ENCODE measurements at places on chromosomes 4 and X.
A peak's percentile ranks its signal among the peaks of the same experiment; 100 is the strongest.

DNA sequence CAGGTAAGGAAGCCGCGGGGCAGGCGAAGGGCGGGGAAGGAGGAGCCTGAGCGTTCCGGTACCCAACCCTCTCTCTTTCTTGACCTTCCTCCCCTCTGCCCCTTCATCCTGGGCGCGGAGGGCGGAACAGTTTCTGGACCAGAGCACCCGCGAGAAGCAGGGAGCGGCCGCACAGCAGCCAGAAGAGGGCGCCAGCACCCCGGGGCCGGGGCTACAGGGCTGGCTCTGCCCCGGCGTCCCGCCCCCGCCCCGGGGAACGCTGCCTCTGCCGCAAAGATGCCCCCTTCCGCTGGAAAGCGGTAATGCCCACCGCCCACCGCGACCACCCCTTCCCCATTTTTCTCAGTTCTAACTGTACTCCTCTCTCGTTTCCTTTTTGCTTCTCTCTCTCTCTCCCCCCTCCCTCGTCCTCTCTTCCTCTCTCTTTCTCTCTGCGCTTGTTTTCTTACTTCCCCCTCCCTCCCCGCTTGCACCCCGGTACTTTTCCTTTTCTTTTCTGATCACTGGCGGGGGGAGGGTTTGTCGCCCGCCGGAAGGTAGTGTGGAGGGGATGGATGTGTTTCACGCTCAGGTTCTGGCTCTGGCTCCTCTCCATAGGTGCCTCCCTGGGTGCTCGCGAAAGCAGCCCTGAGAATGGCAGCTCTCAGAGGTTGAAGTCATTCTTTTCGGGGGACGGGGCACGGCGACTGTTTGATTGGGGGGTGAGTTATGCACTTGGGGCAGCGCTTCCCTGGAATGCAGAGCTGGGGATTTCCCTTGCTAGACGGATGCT is 13.1 kb upstream of the PRDM8 start:
- DNase-seq: peak; percentile 40

GRCh38 chrX:22234380-22234779 is 38.3 kb upstream of the CBLL2 start:
- no peak for DNase-seq

DNA sequence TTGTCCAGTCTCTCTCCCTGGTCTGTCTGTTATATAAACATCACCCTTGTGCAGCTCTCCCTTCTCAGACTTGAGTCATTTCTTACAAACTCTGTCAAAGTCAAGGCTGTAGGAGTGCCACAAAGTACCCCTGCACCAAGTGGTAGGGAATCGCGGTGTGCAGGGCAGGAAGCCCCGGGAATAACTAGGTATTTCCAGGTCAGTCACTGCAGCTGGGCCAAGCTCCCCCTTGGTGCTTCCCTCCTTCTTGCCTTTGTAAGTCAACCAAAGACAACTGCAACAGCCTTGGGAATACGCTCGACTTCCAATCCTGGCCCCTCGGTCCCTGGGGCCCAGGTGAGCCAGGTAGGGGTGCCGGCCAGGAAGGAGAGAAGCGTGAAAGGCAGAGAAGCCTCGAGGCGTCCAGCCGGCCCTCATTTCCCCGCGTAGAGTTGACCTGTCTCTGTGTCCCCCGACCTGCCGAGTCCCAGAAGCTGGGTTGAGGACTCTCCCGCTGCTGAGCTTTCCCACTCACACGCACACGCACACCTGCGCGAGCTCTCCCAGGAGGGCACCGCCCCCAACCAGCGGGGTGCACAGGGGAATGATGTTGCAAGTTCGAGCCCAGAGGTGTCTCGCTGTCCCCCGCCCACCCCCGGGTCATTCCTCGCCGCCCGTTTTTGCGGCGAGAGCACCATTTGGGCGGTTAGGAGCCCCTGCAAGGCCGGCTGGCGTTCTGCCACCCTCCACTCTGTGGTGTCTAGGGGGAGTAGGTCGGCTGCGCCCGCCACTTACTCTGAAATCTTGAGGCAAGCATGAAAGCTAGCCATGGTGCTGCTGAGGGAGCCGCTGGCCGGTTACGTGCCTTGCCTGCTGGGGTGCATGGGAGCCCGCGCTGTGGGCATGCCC is 22.8 kb upstream of the KIAA1210 start:
- no peak for DNase-seq

GRCh38 chr4:8515316-8516060 is 64.7 kb upstream of the GPR78 start:
- no peak for DNase-seq

DNA sequence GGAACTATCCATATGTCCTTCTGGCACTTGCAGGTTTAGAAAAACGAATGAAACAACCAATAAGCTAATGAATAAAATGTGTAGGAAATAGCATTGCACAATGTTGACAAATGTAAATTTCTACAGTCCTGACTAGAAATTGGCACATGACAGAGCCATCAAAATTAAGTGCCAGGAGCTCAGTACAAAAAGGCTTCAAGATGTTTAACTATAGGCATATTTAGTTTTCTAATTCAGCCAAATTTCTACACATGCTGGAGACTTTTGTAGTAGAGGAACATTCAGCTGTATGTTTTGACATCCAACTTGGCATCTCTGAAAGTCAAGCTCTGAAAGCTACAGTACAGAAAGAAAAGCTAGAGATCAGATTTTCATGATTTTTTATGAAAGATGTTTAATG is 1999.4 kb upstream of the AGA start:
- DNase-seq: no peak

GRCh38 chrX:22616867-22617266 is 344.2 kb downstream of the CBLL2 start:
- no peak for DNase-seq

GRCh38 chrX:130079824-130080406 is 30.4 kb downstream of the ELF4 start:
- peak; percentile 10 for DNase-seq

DNA sequence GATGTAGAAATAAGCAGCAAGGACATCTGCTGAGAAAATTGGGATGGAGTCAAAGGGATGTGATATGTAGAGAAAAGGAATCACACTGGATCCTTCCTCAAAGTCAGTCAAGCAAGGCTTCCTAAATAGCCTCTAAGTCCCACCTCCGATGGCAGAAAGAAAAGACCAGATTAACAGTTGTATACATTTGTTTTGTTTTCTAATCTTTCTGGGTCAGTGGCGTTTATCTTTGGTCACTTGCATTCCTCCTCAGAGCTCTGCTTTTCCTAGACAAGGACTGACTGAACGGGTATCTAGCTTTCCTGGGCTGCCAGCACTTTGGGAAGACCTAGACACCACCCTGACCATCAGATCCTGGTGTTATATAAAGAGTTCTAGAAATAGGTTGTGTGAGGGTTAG is 23.2 kb downstream of the PACRGL start:
- DNase-seq: no peak

- peak; percentile 78 for DNase-seq
Observed at GRCh38 chrX:147376601-147377422, 534.9 kb upstream of the FMR1 start.

DNA sequence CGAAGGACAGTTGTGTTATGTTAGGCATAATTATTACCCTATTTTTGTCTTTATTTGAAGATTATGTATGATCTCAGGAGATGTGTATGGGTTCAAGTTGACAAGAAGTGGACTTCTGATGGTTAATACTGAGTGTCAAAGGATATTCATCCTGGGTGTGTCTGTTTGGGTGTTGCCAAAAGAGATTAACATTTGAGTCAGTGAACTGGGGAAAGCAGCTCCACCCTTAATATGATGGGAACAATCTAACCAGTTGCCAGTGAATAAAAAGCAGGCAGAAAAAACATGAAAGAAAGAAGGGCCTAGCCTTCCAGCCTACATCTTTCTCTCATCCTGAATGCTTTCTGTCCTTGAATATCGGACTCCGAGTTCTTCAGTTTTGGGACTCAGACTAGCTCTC is 332.6 kb downstream of the DTHD1 start:
- DNase-seq: no peak

- DNase-seq: no peak
Observed at GRCh38 chr4:153062652-153063168, 126.6 kb downstream of the FHDC1 start.

- no peak for DNase-seq
Observed at GRCh38 chrX:40513835-40514234, 66.9 kb upstream of the ATP6AP2 start.

DNA sequence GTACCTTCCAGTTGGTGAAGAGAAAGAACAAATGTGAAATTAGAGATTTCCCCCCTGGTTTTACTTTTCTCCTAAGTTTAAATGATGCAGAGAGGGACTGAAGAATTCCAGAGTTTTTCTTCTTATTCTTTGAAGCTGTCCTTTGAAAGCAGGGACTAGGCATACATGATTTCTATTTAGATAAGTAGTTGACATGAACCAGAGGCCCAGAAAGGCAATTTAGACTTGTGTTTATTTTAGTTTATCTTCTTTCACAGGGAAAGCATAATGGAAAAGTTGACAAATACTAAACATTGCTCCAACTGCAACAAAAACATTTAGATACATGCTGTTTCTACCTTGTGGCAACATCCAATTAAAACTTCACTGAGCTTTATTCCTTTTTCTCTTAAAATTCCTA is 32.0 kb downstream of the PTPN13 start:
- no peak for DNase-seq

GRCh38 chr4:117770269-117771102 is 263.8 kb upstream of the NDST3 start:
- DNase-seq: no peak

GRCh38 chrX:117680286-117680685 is 436.3 kb downstream of the KLHL13 start:
- no peak for DNase-seq

DNA sequence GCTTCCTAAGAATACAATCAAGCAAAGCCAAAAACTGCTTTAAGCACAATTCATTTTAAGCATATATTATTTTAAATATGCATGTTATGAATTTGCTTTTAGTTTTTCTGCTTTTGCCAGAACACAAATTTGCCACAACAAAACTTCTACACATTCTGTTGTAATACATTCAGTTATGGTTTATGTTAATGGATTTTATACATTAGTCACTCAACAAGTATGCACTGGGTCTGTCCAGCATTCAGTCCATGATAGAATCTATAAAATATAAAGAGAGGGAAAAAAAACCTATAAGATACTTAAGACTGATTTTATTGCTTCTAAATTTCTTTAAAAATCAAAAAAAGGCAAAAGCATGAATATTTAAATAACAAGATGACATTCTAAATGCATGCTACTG is 22.2 kb downstream of the IQCM start:
- DNase-seq: no peak

- DNase-seq: no peak
Observed at GRCh38 chrX:47214435-47215077, 3.9 kb upstream of the CDK16 start.

DNA sequence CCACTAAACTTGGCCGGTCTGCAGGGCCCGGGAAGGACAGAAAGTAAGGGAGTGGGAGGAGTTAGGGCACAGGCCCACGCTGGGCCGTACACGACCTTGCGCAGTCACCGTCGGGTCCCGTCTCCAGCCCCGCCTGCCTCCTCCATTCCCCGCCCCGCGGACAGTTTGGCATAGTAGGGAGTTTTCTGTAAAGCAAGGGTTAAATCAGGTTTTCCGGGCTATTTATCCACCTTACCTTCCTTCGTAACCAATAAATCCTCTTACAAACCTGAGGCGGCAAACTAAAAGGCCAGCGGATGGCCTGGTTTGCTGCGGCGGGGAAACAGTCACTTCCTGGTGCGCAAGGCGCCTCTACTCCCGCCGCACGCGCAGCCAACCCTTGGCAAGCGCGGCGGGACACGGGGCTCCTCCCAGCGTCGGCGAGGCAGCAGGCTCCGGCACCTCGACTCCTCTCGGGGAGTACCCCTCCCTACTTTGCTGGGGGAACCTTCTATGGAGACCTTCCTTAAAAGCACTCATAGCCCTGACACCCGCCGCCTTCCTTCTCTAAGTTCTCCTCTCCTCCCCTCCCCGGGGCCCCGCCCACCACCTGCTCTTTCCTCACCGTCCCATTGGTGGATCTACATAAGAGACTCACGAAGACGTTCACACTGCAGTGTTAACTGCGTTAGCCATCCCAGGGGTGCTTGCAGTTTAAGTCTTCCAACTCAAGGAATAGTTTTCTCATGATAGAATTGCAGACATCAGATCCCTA is at the start of gene TRMT2B:
TSS of gene TRMT2B (minus strand) at position 563 of the 754 bp plus-strand sequence. CDS start 9,822 bp downstream, outside the sequence.
- DNase-seq: peak; percentile 51

DNA sequence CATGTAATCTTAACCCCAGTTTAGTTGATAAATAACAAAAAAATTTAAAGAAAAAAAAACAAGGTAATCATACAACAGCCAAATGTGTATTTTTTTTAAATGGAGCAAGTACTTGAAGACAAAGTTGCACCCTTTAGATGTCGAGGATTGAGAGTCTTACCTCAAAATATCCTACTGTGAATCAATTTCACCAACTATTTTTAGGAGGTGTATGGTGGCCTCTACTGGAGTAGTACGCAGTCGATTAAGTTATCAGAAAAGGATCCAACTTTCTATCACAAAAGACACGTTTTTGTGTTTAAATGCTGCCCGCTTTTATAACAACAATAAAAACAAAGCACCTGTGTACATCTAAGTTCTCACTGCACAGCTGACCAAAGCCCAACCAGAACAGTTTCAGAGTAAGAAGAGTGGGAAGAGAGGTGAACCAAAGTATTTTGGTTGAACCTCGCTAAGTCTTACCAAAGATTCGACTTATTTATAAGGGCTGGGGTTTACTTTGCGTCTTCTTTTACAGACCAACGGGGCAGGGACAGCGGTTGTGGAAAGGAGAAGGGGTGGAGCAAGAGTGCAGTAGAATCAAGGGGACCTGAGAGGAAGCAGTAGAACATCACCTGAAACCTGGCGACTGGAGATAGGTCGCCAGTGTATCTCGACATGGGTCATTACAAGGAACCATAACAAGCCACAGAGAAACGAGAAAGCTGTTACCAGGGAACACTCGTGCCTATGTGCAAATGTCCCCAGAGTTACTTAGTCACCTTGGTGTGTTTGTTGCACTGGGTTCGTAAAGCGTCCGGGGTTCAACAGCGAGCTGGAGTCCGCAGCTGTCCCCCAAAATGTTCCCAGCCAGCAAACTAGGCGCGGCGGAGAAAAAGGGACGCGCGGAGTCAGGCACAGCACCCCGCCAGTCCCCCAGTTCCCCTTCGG is 1.1 kb downstream of the RPS6KA6 start:
- no peak for DNase-seq

DNA sequence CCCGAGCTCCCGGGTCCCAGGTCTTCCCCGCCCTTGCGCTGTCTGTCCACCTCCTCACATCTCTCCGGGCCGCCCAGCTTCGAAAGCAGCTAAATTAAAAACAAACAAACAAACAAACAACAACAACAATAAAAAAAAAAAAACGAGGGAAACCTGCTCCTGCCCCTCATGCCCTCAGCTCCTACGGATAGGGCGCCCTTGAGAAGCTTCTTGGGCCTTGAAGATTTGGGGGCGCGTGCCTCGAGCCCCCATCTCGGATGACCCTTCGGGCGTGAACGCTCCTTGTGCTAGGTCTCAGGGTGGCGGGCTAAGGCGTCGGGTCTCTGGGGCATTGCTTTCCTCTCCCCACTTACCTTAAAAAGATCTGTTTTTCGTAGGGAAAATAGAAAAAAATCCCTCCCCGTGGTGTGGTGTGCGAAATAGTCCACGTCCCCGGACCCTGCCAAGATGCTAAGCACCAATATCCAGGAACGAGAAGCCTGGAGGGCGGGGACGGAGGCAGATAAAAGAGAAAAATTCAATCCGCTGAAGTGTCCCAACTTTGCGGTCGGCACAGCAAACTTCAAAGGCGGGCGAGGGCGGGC is 603 bp downstream of the NDNF start:
- DNase-seq: no peak

All from NCI-H187 (cell line).